ENCODE measurements at places on chromosomes 12 and 14.

DNA sequence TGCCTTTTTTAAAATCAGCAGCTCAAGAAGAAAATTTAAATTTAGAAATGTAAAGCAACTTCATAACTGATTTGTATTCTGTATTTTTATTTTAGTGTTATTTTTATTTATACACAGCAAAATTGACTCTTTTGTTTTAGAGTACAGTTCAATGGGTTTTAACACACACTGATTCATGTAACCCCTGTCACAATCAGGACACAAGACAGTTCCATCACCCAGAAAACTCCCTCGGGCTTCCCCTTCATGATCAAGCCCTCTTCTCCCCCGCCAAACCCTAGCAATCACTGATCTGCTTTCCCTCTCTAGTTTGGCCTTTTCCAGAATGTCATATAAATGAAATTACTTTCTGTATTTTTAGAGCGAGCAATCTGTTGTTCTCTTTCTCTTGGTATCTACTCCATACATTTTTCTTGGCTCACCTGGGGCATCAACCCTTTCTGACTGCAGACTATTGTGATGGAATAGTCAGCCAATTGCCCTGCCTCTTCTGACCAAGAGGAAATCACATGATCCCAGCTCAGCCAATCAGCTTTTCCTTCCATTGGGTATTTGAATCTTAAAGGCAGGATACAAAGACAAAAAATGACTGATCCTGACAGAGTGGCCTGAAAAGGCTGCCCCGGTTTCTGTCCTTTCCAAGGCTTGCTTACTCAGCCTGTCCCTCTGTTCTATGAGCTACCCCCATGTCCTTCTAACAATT, 5.3 kb downstream of the SLC5A8 start:
- no peak for DNase-seq

DNA sequence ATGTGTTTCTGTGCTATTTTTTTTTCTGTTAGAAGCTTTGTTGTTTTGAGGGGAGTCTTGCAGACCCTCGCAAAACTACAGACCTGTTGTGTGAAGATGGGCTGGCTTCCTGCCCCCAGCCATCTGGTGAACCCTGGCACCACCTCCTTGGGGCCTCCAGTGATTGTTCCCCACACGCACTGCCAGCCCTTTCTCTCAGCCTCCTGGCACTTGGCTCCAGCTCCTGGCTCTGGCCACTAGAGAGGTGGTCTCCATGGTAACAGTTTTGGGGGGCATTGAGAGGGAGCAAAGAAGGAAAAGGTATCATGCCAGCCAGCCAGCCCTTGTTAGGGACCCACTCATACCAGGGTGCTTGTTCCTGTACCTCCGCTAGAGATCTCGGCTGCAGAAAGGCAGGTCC, 176.4 kb upstream of the RPH3A start:
- DNase-seq, result no peak

- no peak for DNase-seq
These were observed 87.0 kb downstream of the TSHR start for GRCh38 chr14:81042438-81042837.

DNA sequence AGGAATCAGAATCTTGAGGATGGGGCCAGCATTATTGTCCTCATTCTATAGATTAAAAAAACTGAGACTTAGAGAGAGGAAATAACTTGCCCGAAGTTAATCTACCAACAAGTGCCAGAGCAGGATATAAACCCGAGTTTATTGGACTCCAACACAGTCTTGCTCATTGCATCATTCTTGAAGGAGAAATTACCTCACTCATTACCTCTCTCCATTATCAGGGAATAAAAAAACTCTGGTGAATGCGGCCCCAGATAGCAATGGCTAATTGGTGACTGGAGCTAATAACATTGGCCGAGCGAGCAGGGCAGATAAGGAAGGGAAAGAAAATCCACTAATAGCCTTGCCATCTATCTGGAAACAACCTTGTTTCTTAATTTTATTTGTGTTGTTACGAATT, 24.7 kb upstream of the TMED10 start:
- no peak for DNase-seq

GRCh38 chr12:5140190-5140589, 96.5 kb downstream of the KCNA5 start:
- no peak for DNase-seq

GRCh38 chr12:11705010-11705409, 55.5 kb downstream of the ETV6 start:
- no peak for DNase-seq

GRCh38 chr14:71290301-71290700, 383.0 kb downstream of the PCNX1 start:
- DNase-seq, result no peak

- no peak for DNase-seq
These were observed 112.4 kb upstream of the MAX start for GRCh38 chr14:65214741-65215140.

DNA sequence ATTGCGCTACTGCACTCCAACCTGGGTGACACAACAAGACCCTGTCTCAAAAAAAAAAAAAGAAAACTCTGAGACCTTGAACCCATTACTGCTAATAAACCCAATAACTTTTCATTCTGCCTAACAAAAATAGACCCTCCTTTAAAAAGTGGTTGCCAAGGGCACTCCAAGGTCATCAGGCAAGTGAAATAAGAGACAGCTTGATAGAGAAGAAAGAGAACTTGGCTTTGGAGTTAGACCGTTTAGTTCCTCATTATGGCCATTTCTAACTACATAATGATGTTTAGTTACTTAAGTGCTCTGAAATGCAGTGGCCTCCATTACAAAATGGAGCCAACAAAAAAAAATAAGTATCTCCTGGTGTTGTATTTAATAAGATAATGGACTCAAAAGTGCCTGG, 55.9 kb downstream of the PHLDA1 start:
- no peak for DNase-seq

- DNase-seq, result no peak
These were observed 239.7 kb downstream of the BCAT1 start for GRCh38 chr12:24709216-24709615.

DNA sequence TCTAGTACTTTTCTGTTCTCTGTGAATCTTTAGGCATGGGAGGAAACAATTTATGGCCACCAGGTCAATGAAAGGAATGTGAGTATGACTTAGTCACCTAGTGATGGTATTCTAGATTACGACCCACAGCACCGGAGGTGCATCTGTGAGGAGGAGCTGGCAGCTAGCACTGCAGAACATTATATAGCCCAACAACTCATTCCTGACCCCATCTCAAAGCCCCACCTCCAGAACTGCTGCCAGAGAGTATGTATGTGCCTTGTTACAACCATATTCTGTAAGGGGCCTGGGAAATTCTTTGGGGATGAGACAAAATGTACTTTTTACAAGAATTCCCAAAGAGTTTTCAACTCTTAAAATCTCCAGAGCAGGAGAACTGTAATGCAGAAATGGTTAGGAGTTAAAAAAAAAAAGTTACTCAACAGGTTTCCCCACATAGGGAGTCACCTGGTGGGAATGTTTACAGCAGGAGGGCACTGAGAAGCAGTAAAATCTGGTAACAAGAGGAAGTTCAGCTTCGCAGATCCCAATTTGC, 34.9 kb upstream of the CERS5 start:
- no peak for DNase-seq

DNA sequence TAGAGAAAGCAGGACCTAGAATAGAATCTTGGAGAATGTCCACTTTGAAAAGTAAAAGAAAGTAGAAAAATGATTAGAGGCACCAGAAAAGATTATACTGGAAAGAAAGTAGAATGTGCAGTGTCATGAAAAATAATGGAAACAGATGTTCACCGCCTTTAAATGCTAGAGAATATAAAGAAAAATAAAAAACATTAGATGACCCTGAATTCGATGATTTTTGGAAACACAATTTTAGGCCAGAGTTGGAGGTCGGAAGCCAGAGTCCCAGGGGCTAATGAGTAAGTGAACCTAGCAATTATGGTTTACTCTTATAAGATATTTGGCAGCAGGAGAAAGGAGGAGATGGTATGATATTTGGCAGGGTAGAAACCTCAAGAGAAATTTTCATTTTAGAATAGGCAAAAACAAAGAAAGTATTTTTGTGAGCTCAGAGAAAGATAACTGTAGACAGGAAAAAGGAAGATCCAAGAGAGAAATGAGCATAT, 37.7 kb downstream of the GYS2 start:
- DNase-seq, result no peak

DNA sequence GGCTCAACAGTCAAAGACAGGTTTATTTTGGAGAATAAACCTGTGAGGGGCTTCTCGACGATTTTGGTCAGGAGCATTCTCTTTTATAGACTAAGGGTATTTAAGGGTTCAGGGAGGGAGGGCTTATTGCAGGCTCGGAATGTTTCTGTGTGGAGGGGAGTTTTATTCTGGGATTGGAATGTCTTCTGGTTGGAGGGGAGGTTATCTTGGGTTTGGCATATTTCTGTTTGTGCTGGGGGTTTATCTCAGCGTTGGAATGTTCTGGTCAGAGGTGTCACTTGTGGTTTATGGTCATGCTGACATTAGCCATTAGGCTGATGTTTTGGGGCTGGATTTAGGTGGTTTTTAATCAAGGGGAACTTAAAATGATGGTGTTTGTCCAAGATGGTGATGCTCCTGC, 103.9 kb downstream of the SUDS3 start:
- no peak for DNase-seq

Measured in activated CD4-positive, CD25-positive, alpha-beta regulatory T cell (primary cell).